ENCODE measurements at places on chromosomes 16 and 17.

DNA sequence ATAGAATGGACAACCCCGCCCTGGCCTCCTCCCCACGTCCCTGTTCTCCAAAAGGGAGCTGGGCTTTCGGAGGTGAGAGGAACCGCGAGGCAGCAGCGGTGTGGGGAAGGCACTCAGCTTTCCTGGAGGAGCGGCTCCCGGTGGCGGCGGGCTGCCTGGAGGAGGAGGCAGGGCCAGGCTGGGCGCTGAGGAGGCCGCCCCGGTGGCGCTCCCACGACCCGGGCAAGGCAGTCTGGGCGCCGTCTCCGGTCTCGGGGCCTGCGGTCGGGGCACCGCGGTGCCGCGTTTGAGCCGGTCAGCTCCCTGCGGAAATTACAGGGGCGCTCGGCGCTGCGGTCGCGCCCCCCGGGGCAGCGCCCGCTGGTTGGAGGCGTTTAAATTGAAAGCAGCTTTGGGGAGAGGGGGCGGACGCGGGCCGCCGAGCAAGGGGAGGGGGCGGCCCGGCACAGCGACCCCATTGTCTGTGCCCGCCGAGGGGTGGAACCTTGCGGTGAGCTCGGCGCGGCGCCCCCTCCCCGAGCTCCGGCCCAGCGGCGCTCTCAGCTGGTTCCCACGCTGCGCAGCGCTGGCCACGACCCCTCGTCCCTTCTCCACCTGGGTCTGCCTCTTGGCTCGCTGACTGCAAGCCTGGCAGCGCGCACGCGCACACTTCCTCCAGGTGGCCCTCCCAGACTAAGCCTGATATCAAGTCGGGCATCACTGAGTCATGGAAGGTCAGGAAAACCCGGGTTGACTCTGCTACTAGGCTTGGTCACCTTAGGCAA is 58.7 kb upstream of the DLX4 start:
- no peak for DNase-seq

DNA sequence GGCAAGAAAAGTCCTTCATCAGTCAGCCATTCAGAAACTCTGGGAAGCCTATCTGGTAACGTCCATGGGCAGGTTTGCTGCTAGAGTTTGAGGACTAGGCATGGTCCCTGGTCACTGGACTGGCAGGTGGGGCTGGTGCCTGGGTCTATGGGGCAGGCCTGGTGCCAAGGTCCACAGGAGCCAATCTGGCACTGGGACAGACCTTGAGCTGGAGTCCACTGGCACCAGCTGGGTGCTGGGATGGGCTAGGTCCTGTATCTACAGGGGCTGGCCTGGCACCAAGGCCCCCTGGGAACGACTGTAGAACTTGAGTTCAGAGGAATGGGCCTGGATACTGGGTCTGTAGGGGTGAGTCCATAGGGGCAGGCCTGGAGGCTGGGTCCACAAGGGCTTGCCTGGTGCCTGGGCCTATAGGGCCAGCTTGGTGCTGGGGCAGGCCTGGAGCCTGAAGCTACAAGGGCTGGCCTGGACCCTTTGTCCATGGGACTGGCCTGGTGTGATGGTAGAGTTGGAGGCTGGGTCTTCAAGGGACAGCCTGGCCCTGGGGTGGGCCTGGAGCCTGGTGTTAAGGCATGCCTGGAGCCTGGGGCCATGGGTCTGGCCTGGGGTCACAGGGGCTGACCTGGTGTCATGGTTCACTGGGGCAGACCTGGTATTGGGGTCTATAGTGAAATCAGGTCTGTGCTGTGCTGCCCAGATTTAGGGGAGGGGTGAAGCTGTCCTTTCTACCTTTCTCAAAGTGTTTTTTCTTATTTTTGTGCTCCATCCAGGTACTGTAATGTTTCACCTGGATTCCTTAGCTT is 30.5 kb upstream of the NKD1 start:
- no peak for DNase-seq

DNA sequence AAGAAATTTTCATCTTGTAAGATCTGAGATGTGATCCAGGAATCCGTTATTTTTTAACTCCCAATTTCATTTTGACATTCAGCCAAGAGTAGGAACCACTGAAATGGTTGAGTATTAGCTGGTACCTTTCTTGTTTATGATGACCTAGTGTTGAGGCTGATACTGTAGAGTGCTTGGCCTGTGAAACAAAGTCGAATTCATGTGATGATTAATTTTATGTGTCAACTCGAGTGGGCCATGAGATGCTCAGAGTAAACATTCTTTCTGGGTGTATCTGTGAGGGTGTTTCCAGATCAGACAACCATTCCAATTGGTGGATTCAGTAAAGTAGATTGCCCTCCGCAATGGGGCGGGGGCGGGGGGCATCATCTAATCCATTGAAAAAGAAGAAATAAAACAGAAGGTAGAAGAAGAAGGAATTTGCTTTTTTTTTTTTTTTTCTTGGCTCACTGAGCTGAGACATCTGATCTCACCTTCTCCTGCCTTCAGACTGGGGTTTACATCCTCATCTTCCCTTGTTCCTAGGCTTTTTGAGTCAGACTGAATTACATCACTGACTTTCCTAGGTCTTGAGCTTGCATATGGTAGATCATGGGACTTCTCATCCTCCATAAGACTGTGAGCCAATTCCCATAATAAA is 264.6 kb upstream of the KCNJ16 start:
- no peak for DNase-seq

- peak; percentile 98 for DNase-seq
These were observed 21.7 kb downstream of the USP36 start for GRCh38 chr17:78818932-78819331.

- DNase-seq = no peak
These were observed 2.3 kb downstream of the PAFAH1B1 start for GRCh38 chr17:2595716-2596115.

GRCh38 chr16:872436-873242 is 72.1 kb upstream of the GNG13 start:
- no peak for DNase-seq

GRCh38 chr16:877242-878071 is 76.9 kb upstream of the GNG13 start:
- DNase-seq = no peak

GRCh38 chr17:61005358-61005757 is 327.7 kb downstream of the BCAS3 start:
- DNase-seq = no peak

DNA sequence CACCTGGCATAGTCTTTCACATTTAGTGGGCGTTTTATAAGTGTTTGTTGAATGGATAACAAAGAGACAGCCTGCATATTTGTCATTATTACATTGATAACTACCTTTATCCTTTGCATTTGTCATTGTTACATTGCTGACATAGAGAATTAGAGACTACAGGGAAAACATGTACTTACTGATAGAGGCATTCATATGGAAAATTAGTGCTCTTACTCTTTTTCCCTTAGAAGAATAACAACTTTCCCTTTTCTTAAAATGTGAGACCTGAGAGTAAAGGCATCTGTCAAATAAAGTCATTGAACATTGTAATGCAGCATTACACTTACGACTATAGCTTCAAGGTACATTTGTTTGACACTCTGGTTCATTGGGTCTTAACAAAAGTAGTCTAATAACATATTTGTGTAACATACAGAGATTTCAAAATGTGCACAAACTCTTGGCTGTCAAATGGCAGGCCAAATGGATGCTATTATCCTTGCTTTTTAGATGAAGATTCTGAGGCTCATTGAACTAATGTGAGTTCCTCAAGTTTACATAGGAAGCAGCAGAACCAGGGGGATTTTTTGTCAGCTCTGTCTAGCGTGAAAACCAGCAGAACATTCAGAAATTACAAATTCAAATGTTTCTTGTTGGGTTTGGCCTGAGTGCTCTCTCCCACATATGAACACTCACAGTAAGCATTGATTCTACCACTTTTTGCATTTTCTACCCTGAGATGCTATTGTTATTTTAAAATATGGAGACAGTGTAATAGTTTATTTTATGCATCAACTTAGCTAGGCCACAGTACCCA is 28.5 kb downstream of the SMIM36 start:
- DNase-seq = no peak

DNA sequence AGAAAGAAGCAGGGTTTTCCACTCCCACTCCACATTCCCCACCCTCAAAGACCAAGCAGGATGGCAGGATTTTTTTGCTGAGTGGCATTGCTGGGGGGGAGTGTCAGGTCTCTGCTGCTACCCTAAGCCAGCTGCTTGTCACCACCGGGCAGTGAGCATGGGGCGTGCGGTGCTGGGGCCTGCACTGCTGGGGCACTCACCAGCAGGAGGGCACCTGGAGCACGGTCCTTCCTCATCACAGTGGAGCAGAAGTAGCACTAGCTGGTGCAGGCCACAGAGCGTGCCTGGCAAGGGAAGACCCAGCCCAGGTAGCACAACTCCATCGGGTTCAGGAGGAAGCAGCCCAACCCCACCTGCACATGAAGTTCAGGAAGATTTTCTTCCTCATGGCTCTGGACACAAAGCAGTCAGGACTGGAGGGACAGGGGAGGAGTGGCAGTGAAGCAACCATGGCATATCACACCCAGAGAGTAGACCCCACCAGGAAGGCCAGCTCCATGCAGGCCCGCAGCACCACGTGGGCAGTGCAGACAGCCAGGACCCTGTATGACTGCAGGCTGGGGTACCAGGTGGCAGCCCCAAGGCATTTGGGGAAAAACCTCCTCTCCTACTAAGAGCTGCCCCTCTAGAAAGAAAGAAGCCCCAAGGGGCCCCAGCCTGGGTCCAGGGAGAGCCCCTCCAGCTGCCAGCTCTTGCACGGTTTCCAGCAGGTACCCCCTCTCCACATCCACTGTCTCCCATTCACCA is 16.7 kb upstream of the MYO18A start:
- DNase-seq = no peak
